ENCODE measurements at places on chromosomes 11 and 22.

DNA sequence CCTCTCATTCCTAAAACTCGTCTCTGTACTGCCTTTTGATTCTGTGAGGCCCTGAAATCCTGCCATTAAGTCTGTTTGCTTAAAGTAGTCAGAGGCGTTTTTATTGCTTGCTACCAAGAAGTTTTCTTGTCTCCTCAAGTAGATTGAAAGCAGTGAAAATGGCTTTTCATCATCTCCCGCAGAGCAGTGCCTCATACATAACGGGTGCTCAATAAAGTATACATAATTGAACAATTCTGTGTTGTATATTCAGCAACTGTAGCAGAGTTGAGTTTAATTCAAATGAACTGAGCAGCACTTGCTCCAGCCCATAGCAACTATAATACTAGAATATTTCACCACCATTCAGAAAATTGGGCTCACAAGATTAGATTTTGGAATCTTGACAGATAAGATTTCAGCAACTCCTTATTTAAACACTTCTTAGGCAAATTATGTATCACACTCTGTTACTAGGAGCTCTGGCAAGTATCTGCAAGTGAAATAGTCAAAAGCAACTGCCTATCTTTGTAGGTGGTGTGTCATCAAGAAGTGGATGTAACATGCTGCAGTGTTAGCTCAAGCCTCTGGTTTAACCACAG lies 20.0 kb downstream of the FIBIN start:
- no peak for DNase-seq

- no peak for DNase-seq
These were observed 99.4 kb upstream of the ZC3H12C start for GRCh38 chr11:109993786-109994185.

DNA sequence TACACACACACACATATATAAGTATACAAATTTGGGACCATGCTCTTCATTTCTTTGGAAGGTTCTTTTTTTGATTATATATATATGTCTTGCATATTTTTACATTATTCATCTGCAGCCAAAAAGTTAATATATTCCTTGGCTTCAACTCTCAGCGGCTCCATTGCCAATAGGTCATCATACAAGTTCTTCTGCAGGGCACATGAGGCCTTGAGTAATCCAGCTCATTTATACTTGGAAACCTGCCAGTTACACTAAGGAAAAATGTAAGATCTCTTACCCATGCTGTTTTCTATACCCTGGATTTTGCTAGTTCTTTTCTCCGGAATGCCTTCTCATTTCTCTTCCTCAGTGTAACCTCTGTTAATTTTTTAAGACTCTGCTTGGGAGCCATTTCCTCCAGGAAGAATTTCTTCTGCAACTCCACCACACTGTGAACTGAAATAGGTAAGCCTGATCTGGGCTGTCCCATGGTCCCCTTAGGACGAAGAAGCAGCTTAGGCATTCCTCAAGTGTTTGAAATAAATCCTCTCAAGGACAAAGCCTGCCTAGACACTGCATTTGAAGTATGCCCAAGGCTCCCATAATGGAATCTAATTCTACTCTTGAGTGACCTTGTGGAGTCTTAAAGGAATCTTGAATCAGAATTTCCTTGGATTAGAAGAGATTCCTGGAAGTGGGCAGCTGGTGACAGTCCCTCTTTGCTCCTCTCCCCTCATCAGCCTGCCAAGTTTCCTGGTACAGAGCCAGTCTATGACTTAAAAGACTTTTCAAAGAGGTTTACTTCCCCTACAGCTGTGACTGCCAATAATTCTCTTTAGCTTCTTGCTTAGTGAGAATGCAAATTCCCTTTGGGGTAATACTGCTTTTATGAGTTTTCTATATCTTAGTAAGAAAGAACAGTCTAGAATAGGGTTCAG lies 182.8 kb downstream of the C11orf87 start:
- DNase-seq: no peak

DNA sequence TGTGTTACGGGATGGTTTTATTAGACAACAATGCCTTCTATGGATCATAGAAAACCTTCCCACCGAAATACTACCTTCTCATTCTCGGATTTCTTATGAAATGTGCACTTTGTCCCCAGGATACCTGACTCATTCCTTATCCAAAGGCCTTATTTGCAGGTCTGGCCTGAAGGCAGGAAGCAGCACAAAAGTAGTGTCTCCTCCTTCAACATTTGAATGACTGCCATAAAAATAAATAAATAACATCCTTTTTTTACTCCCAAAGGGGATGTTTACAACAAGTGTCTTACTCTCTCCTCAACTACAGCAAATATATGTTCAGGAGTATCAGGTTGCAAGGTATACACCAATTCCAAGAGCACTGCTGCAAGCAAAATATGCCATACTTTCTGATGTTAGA lies 41.6 kb upstream of the PAK1 start:
- DNase-seq: no peak

- no peak for DNase-seq
These were observed 6.1 kb downstream of the CXCR5 start for GRCh38 chr11:118889797-118890196.

DNA sequence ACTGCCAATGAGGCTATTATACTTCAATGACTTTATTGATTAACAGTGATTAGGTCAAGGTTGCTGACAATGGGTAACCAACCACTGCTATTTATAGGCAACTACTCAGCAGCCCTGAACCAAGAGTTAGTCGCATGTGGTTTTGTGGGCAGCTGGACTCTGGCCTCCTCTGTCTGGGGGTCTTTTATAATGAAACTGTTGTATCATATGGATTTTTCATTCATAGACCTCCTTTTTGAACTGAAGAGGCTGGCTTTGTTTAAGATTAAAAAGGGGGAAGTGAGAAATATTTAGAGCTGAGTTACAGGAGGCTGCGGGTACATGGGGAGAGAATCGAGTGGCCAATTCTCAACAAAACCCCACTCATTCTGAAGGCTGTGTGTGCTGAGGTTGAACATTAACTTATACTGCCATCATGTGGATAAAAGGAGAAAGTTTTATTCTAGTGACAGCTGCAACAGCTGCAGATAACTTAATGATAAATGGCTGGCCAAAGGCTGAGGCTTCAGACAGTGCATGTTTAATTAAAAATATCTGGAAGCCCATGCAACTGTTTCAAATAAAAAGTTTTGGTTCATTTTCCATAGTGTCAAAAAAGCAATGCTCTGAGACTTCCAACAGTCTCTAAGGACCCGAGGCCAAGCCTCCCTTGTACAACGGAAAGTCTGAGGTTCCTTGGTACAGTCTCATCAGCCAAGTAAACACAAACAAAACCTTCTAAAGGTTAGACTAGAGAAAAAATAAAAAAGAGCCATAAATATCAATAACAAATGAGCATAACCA lies 682.6 kb downstream of the KCNA4 start:
- no peak for DNase-seq

DNA sequence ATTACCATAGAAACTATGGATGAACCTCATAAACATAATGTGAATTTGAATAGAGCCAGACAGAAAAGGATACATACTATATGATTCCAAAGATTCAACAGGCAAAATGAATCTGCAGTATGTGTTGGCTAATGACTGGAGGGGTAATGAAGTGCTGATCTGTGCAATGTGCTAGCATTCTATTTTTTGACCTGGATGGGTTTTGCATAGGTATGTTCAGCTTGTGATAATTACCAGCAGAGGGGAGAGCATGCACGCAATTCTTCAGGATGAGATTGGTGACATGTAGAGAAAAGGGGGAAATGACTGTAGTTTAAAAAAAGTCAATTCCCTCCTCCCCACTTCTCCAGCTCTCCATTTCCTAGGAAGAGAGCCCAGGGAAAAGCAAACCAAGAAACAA lies 618 bp upstream of the CCDC81 start:
- no peak for DNase-seq

DNA sequence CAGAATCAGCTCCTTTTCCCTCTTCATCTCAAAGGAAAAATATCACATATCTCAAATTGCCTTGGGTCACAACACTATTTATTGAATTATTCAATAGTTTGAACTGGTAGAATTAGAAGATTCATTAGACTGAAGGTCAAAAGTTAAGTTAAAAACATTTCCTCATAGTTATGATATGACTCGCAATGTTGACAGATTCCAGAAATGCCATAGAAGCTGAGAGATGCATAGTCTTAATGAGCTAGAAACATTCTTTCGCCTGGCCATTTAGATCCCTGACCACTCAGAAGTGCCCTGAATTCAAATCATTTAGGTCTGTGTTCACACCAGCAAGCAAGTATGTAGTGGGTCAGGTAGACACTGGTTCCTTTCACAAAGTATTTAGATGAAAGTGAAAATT lies 44.4 kb downstream of the FAT3 start:
- no peak for DNase-seq

- DNase-seq: no peak
These were observed 122.5 kb downstream of the SERGEF start for GRCh38 chr11:17890325-17890724.

DNA sequence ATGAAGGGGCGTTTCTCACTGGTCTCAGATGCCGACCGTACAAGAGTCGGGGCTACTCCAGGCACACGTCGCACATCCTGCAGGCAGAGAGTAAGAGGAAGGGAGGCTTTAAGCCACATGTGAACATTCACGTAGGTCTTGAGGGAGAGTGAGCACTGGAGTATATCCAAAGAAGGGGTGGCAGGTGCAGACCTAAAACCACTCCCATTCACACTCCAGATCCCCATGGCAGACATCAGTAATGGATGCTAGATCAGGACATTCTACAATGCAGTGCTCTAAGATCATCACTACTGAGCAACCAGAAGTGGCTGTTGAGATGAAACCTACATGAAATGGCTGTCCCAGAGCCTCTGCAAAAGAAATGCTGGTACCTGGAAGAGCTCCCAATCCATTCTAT lies 39.0 kb downstream of the WT1 start:
- no peak for DNase-seq

DNA sequence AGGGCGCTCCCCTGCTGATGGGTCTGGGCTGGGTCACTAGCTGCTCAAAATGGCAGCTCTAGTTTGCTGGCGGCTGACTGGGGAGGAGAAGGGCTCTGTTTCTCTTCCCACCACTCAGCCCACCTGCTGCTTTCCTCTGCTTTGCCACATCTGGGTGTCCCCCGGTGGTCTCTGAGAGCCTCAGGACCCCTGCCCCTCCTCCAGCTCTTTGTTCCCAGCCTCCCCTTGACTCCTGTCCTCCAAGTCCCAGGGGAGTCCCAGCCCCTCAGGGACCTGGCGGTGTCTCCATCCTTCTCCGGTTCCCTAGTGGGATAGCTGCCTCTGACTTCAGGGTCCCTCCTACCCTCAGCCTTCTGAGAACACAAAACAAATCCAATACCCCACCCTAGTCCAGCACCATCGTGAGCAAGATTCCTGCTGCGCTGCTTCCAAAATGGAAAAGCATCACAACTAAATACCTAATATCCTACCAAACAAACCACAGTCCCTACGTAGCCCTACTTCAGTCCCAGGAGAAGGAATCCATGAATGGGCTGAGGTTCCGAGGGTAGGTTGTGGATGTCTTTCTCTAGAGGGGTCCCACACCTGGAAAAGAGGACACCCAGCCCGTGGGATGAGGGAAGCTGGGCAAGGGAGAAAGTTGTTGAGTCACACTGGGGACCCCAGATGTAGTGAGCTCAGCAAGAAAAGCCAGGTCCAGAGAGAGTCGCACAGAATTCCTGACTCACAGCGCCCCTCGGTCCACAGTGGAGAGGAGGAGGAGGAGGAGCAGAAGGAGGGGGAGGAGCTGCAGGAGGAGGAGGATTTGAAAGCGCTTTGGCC lies 45.0 kb upstream of the NNMT start:
- DNase-seq: no peak

GRCh38 chr11:107043242-107044006 lies 25.1 kb upstream of the GUCY1A2 start:
- DNase-seq: no peak

- DNase-seq: no peak
These were observed 146.7 kb downstream of the CTTN start for GRCh38 chr11:70544774-70545609.

GRCh38 chr11:72950685-72951084 lies 136.5 kb downstream of the ATG16L2 start:
- no peak for DNase-seq

GRCh38 chr11:5364214-5364613 lies 12.9 kb downstream of the OR51B6 start:
- no peak for DNase-seq

GRCh38 chr11:75011357-75011756 lies 22.6 kb downstream of the NEU3 start:
- no peak for DNase-seq

DNA sequence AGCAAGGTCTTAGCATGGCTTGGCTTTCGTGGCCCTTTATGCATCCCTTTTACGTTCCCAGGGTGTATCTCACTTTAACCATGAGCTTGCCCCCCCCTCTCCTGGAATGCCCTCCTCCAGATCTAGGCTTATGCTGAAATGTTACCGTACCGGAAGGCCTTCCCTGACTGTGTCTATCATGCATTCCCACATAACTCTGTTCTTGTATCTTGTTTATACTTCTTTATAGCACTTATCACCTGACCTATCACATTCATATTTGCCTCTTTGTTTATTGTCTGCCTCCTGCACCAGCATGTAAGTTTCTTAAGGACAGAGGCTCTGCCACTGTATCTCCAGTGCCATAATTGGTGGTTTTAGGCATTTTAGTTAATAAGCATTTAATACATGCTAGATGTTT lies 38.9 kb downstream of the PPFIBP2 start:
- DNase-seq: no peak

DNA sequence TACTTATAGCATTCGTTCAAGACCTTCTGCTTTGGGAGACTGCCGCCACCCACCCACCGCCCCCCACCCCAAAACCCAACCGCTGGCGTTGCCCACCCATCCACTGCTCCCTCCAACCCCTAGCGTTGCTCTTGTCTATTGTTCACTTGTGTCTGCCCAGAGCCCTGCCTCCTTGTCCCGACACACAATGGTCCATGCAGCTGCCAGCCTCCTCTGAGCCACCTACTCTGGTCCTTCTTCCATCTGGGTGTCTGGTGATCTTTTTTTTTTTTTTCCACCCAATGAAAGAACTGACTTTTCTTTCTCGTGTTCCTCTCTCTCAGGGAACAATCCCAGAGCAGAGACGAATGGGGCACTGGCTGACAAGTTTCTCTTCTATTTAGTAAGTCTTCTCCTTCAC lies 256.0 kb upstream of the SESN3 start:
- no peak for DNase-seq
